ENCODE measurements at places on chromosomes 12 and 14. TPM values are rescaled to one million over a fixed set of nuclear protein-coding genes. Genes with fewer than 3 reads are reported as not detected.

GARIN6 gene
- not detected for total RNA-seq

- no peak for DNase-seq
Measured at GRCh38 chr12:122788387-122788786, 14.0 kb downstream of the CCDC62 start.

DNA sequence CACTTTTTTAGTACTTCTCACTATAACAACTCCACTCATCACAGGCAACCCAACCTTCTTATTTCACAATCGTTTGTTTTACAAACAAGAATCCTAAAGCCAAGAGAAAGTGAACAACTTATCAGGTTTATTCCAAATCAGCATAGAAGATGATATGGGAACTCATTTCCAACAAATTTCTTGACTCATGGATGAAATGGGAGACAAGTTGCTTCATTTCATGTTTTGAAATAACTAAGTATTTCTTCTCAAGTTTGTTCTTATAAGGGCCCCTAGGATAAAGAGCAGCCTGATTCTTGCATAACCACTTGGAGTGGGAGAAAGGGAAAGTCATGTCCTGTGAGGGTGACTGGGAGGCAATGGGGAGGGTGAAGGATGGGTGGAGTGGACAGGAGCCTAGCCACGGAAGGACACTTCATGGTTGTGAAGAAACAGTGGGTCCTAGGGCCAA, 168.3 kb downstream of the DUSP6 start:
- DNase-seq, result peak; percentile 29

DNA sequence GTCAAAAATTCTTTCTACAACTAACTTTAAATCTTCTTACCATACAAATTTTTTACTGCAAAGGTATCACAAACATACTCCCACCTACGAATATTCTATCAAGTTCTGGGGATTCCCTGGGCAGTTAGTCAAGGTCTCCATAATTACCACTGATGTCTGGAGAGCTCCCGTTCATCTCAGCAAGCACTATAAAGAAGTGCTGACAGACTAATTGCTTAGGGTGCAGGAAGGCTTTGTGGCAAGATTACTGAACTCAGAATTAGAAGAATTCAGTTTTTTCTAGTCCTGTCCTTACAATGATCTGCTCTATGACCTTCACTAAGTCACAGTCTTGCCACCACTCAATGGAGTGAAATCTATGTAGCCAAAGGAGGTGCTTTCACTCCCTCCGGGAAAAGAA, 61.5 kb downstream of the DUSP16 start:
- DNase-seq, result no peak

GRCh38 chr12:108021141-108021540, 107.9 kb upstream of the WSCD2 start:
- no peak for DNase-seq

GRCh38 chr12:3468329-3468728, 22.7 kb upstream of the PRMT8 start:
- no peak for DNase-seq
